Activated T-helper 1 cell treated with anti-CD3 and anti-CD28 coated beads, Interleukin-12 subunit alpha, Interleukin-12 subunit beta, Interleukin-2, Interleukin-4 antibody, amounts not matched to agents 30 ng/mL and 10 ng/mL and 1 ng/mL, durations not matched to agents 14 hours and 24 hours and 36 hours (primary cell): ENCODE measurements at places on chromosomes 13 and 19.

DNA sequence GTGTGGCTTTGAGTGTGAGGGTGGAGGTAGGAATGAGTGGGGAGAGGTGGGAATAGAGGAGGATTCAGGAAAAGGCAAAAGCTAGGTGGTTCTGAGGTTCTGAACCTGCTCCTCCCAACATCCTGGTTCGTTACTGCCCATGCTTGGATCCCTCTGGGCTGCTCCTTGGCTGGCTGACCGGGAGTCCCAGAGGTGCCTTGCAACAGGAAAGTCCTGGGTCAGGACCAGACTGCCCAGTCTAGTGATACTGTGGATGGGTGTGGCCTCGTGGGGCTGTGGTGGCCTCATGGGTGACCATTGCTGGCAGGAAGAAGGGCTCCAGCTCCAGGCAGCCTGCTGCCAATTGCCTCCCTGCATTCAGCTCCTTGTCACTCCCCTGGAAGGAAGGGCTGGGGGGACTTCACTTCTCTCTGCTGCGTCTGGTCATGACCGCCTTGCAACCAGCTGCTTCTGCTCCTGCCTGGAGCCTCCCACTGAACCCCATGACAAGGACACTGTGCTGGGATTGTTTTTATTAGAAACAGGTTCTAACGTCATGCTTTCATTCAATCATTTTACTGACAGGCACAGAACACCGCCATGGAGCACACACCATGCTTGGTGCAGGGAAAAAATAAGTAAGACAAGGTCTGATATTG, 61.5 kb upstream of the UBL3 start:
- no peak for DNase-seq

GRCh38 chr19:51593138-51593890, 22.2 kb downstream of the ZNF175 start:
- no peak for DNase-seq

DNA sequence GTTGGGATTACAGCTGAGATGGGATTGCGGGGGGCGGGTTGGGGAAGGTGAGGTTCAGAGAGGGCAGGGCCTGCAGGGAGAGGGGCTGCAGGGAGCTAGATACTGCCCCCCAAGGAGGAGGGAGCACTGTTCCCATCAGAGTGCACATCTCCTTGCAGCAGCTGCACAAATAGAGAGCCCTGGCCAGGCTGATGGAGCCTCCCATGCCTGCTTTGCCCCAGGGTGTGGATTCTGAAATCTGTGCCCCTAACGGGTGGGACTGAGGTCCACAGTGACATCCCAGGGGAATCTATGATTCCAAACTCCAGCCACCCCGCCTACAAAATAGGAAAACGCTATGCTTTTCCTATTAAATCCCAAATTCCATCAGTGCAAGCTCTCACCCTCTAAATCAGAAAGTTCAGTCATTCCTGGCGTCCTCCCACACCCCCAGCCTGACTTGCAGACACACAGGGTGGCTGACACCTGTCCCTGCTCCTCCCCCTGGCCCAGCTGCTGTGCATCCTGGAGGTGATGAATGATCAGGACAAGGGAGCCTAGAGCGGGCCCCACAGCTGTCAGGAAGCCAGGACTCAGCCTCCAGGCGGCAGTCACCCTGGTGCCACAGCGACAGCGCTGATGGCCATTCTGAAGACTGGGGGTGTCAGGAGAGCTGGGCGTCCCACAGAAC, 6.3 kb upstream of the CEACAM21 start:
- no peak for DNase-seq

GRCh38 chr13:75792526-75793187, 156.5 kb downstream of the LMO7 start:
- DNase-seq, result no peak

- DNase-seq, result no peak
Measured at GRCh38 chr19:31960474-31960873, 384.9 kb upstream of the ZNF507 start.

DNA sequence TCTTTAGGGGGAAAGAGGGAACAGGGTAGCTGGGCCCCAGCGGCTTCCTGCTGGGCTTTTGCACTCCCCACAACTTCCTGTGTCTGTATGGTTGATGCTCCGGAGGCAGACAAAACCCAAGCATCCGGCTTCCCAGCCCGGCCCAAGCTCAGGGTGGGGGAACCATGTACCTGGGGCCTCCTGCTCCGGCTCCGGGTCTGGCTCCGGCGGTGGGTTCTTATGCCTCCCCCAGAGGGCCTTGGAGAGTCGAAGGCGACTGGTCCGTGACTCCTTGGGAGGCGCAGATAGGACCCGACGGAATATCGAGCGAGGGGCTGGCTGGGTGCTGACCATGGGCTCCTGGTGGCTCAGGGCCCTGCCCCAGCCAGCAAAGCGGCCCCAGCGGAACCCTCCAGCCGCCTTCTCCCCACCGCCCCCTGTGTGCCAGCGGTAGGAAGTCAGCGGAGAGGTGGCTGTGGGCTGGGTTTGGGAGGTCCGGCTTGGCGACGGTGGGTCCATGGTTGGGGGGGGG, 428 bp downstream of the RASAL3 start:
- DNase-seq, result peak; percentile 78

GRCh38 chr19:20313894-20314293, 146.9 kb downstream of the ZNF486 start:
- no peak for DNase-seq

- DNase-seq, result no peak
Measured at GRCh38 chr13:31824705-31825517, 85.6 kb downstream of the RXFP2 start.

GRCh38 chr19:19602713-19603324, 15.7 kb downstream of the PBX4 start:
- no peak for DNase-seq

DNA sequence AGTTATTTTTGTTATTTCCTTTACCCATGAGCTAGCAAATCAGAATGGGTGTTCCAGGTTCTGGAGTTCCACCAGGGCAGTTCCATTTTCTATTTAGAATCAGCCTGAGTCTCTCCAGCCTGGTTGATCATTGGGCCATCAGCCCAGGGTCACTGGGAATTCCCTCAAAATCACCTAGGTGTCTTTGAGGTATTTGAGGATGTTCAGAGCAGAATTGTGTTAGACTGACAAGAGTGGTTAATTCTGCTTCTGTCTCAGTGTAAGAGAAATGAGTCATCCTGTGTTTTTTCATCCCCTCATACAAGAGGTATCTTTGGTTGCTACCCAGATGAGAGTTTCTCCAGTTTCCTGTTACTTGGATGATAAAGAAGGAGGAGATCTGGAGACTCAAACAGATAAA, 11.7 kb downstream of the ZNF66 start:
- no peak for DNase-seq

GRCh38 chr19:42596391-42597072, 1.8 kb upstream of the CEACAM8 start:
- DNase-seq, result no peak
